ENCODE measurements at places on chromosomes 16 and 17.

GRCh38 chr17:81277421-81277820 is 17.7 kb downstream of the SLC38A10 start:
- DNase-seq = no peak

- no peak for DNase-seq
These were observed 9.1 kb downstream of the CEP20 start for GRCh38 chr16:15879255-15879811.

DNA sequence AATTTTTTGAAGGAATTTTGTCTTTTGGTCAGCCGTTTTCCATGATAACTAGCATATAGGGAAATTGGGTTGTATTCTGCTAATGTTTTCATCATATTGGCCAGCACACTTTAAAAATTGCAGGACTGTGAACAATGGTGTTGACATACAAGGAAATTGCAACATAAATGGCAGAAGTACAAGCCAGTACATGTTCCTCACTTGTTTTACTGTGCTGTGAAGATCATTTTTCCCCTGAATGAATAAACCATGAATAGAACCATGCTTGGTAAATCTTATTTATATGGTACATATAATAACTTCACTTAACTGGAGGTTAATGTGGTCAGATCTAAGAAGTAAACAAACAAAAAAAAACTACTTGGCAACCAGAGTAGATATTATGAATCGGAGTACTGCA is 22.8 kb downstream of the OMG start:
- DNase-seq = no peak

DNA sequence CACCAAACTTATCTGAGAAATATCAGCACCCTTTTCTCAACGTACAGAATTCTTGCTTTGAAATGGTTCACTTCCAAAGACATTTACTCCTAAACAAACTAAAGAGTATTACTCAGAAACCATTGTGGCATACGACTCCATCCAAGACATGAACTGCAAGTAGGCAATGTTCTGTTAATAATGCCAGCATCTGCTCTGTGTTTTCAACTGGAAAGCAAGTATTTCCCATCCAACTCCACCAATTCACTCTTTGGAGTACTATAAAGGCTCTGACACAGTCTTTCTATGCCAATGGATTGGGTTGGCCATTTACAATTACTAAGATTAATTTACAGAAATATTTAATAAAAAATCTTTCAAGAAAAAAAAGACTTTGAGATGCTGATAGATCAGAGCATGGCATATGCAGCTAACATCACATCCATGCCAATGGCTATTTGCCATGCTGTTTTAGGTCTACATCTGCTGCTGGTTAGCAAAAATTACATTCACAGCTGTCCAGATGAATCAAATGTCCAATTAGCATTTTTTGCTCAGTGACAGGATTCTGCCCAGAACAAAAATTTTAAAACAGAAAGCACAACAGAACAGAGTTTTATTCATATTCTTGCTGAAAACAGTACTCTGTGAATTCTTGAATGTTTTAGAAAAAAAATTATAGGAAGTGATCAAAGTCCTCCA is 65.9 kb upstream of the HLF start:
- peak; percentile 98 for DNase-seq

GRCh38 chr17:49874911-49875310 is 27.0 kb upstream of the TAC4 start:
- no peak for DNase-seq

GRCh38 chr17:36632916-36633771 is 31.8 kb downstream of the MRM1 start:
- DNase-seq = no peak

GRCh38 chr17:78141437-78142118 is 4.6 kb upstream of the C17orf99 start:
- DNase-seq = no peak

GRCh38 chr17:44910231-44911106 is 4.8 kb downstream of the GFAP start:
- no peak for DNase-seq

- peak; percentile 54 for DNase-seq
These were observed 35.8 kb downstream of the CACNG3 start for GRCh38 chr16:24291932-24292331.

DNA sequence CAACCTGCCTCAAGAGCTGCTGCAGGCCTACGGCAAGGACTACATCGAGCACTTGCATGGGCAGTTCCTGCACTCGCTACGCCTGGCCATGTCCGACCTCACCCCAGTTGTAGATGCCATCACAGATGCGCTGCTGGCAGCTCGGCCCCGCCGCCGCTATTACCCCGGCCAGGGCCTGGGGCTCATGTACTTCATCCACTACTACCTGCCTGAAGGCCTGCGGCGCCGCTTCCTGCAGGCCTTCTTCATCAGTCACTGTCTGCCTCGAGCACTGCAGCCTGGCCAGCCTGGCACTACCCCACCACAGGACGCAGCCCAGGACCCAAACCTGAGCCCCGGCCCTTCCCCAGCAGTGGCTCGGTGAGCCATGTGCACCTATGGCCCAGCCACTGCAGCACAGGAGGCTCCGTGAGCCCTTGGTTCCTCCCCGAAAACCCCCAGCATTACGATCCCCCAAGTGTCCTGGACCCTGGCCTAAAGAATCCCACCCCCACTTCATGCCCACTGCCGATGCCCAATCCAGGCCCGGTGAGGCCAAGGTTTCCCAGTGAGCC is 5.8 kb downstream of the HSD11B2 start:
- DNase-seq = no peak

DNA sequence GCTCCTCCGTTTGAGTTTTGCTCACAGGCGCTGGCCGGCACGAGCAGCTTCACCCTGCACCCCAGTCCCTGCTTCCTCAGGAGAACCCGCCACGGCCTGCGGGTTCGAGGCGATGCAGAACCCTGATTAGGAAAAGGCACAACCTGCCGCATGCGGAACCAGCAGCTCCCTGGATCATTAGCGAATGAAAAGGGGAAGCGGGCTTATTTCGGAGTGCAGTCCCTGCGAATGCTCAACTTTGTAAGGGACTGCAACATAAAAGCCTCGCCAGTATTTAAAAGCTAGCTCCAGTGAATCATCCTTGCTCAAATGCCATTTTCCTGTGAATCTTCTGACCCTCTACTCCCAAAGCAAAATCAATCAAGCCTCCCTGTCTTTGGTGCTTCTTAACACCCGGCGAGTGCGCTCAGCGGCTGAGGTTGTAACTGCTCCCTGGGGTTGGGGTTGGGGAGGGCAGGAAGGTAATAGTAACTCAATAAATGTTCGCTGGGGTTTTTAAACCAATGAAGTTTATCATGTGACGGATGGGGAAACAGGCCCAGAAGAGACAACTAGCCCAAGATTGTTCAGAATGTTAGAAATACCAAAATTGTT is 678 bp upstream of the AKAP10 start:
- DNase-seq = no peak

DNA sequence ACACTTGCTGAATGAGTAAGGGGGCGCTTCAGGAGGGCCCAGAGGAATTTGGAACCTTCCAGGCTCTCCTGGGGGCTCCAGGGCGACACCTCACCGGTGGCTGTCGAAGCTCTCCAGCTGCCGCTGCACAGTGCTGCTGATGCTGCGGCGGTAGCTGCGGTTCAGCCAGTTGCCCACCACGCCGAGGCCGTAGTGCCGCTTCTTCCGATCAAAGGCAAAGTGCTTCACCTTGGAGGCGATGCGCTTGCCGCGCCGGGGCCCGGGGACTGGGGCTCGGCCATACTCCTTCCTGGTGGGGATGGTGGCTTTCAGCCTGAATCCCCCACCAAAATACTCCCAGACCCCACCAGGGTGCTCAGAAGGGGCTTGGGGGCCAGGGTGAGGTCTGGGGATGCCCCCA is 9.3 kb downstream of the AANAT start:
- no peak for DNase-seq

DNA sequence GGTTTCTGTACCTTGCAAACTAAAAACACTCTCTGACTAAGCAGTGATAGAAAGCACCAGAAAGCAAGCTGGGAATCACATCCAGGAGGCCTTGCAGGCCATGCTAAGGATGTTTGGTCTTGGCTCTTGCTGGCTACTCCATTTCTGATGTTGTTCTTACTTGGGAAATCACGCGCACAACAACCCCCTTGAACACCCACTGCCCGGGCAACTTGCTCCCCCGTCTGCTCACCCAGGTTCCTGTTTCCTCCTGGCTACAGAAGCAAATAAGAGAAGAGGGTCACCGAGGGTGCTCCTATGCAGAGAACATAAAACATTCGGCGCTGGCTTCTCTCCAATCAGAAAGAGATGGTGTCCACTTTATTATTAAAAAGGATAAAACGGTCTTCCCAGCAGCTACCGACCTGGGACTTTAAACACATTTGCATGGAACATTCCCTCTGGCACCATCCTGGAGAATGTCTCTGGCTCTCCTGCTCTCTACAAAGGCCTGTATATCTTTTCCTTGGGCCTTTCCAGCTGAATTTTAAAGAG is 271.2 kb upstream of the RPL38 start:
- DNase-seq = no peak

GRCh38 chr17:80720610-80721577 is 176.3 kb downstream of the RPTOR start:
- DNase-seq = no peak

GRCh38 chr16:49615576-49615975 is 240.3 kb downstream of the ZNF423 start:
- DNase-seq = no peak

DNA sequence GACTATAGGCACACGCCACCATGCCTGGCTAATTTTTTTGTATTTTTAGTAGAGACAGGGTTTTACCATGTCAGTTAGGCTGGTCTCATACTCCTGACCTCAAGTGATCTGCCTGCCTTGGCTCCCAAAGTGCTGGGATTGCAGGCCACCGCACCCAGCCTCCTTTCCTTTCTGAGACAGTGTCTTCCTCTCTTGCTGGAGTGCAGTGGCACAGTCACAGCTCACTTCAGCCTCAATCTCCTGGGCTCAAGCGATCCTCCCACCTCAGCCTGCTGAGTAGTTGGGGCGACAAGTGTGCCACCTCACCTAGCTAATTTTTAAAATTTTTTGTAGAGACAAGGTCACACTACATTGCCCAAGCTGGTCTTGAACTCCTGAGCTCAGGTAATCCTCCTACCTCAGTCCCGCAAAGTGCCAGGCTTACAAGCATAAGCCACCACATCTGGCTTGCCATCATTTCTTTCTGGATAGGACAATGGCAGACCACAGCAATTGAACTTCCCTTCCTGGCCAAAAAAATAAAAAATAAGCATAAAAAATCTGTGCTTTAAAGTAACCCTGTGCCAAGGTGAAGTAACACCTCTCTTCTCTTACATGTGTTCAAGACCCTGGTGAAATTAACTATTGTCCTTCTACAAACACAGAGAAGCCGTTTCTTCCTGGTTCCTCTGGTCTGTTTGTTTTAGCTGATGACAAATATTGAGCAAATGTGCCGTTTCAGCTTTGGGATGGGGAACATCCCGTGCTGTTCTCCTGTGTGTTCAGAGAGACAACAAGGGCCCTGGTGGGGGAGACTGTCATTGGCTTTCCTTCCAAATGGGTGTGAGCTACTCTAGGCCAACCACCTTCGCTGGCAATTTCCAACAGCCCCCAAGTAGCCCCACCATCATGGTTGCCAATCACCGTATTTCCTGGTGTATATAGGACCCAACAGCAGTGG is 60.2 kb downstream of the EMP2 start:
- DNase-seq = no peak

- no peak for DNase-seq
These were observed 167.1 kb upstream of the MAF start for GRCh38 chr16:79767421-79768275.

DNA sequence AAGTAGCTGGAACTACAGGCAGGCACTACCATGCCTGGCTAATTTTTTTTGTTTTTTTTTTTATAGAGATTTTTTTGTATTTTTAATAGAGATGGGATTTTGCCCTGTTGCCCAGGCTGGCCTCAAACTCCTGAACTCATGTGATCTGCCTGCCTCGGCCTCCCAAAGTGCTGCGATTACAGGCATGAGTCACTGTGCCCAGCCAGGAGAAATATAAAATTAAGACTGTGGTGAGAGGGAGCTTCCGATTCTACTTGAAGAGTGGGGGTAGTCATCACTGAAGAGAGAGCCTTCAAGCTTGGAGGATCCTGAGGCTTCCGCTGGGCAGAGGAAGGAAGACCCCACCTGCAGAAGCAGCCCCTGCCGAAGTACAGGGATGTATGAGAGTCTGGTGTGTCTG is 34.4 kb upstream of the RGS9 start:
- no peak for DNase-seq

DNA sequence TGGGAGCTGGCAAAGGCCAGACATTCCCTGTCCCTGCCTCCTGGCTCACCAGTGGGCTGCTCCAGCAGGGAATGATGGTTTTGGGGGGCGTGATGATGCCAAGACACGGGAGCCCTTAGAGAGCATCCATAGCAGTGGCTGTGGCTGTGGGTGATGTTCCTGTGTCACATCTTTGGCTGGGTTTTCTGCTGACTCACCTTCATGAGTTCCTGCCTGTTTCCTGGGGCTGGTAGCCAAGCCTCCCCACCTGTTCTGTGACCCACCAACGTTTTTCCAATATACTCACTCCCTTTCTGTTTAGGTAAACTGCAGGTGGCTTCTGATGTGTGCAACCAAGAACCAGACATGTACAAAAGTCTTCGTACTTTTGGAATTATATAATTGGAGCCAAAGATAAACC is 16.5 kb upstream of the NF1 start:
- no peak for DNase-seq

GRCh38 chr17:51818777-51819176 is 339.7 kb downstream of the CA10 start:
- no peak for DNase-seq

GRCh38 chr16:1324286-1324826 is 9.1 kb upstream of the BAIAP3 start:
- DNase-seq = no peak

DNA sequence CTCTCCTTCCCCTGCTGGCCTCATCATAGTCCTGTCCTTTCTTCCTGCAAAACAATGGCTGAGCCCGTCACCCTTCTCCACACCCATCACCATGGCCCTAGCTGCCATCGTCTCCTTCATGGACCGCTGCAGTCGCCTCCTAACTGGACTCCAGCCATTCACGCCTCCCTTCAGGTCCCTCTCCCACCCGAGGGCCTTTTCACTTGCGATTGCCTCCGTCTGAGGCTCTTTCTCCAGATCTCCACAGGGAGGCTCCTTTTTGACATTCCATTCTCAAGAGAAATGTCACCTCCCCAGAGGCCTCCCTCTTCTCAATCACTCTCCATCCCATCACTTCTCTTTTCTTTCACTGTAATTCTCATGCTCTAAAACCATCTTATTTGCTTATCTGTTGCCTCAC is 23.5 kb downstream of the GSG1L start:
- no peak for DNase-seq

- no peak for DNase-seq
These were observed 2.3 kb upstream of the RSKR start for GRCh38 chr17:28616281-28616680.

GRCh38 chr17:13393841-13394710 is 207.7 kb downstream of the HS3ST3A1 start:
- DNase-seq = no peak

GRCh38 chr17:81707725-81708646 is 4.1 kb upstream of the SLC25A10 start:
- DNase-seq = no peak
